CD4-positive, alpha-beta T cell treated with Interleukin-4 for 1 hour (primary cell): ENCODE measurements at places on chromosomes 13 and 19.

GRCh38 chr13:83377491-83377890, 504.8 kb downstream of the SLITRK1 start:
- DNase-seq = no peak

GRCh38 chr13:75877071-75877470, 240.9 kb downstream of the LMO7 start:
- DNase-seq = no peak

- DNase-seq = no peak
Observed at GRCh38 chr13:41075034-41075433, 13.7 kb downstream of the WBP4 start.

- no peak for DNase-seq
Observed at GRCh38 chr13:99439850-99440604, 61.2 kb upstream of the TM9SF2 start.

DNA sequence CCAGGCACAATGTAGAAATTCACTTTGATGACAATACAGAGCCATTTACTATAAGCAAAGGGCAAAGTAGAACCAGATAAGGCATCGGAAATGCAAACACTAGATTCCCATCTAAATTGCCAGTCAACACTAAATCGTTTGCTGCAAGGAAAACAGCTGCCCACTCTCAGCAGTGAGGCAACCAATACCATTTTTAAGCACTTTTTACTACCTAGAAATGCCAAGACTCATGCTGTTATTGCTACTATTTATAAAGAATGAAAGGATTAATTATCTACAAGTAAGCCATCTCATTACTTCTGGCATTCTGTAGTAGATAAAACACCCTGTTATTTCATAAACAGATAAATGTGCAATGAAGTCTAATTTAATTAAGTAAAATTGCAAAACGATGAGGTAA, 422.0 kb downstream of the FGF14 start:
- no peak for DNase-seq

- no peak for DNase-seq
Observed at GRCh38 chr19:36420961-36421748, 2.7 kb upstream of the ZFP82 start.

DNA sequence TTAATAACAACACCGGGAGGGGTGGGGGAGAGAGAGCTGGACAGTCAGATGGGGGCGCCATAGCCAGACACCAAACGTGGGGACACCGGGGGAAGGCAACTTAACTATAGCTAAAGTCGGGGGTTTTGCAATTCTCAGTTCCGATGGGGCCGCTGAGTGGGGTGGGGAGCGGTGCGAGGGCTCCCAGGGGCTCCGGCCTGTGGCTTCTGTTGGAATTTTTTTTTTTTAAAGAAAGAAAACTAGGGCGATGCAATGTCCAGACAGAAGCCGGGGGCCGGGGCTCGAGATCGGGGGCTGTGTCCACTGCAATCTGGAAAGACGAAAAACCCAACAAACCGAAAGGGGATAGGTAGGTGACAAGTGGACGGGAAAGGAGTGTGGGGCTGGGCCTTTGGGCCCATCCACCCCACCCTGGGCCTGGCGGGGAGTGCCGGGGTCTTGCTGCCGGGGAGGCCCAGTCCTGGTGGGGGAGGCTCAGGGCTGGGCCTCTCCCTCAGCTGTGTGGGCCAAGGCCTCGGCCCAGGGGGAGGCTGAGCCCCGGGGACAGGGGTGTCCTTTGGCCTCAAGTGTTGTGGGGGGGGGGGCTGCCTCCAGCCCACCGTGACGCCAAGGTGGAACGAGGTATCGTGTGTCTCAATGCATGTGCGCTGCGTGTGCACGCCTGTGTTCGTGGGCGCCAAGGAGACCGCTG, 17.3 kb downstream of the PRKCSH start:
- no peak for DNase-seq

GRCh38 chr19:10565028-10565566, 713 bp downstream of the KRI1 start:
- peak; percentile 65 for DNase-seq
